Activated naive CD8-positive, alpha-beta T cell treated with anti-CD3 and anti-CD28 coated beads for 36 hours (primary cell): ENCODE measurements at places on chromosomes 13 and 19. TPM values are rescaled to one million over a fixed set of nuclear protein-coding genes. Genes with fewer than 3 reads are reported as not detected.

- H3K4me3 ChIP-seq, result no peak overlapping the region
- no peaks in the 10 kb centered on the region for H3K4me1 ChIP-seq
- no peak overlapping the region for H3K27ac ChIP-seq
- H3K36me3 ChIP-seq, result no peaks in the 10 kb centered on the region
Measured at GRCh38 chr13:107035186-107035585, 467.2 kb upstream of the ARGLU1 start.

SIGLEC5 gene
- total RNA-seq, result not detected

DNA sequence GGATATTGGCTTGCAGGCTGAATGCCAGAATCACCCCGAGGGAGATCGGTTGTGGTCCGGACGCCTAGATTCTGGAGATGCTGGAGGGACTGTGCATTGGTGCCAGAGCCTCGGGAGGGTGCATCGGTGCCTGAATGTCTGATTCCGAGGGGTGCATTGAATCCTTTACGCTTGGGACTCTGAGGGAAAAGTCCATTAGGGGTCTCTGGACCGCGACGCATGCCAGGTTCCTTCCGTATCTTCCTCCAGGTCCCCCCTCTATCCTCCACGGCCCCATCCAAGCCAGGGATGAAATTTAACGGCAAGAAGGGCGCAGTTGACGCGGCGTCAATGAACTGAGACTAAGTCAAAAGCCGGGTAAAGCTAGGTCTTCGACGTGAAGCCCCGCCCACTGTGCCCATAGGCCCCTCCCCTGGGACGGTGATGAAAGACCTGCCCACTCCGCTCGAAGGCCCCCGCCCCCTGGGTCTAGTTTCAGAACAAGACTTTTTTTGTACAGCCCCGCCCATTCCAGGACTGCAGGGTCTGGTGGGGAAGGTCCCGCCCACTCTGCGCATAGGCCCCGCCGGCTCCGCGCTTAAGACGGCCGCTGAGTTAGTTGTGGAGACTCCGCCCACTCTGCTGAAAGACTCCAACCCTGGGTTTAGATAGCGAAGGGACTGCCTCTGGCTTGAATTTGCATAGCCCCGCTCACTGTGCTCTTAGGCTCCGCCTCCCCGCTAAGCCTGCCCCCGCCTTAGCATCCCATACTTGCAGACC lies 737 bp downstream of the ZNF575 start:
- H3K27me3 ChIP-seq, result no peaks in the 10 kb centered on the region
- H3K27ac ChIP-seq, result peak overlapping the region; percentile 97
- peaks cover 13% of the 10 kb centered on the region for H3K36me3 ChIP-seq
- DNase-seq, result peak; percentile 97

GRCh38 chr19:45860359-45861259 lies 2.3 kb downstream of the SYMPK start:
- no peak for DNase-seq
- no peak overlapping the region for H3K4me3 ChIP-seq
- H3K27me3 ChIP-seq, result peaks cover 25% of the 10 kb centered on the region

DNA sequence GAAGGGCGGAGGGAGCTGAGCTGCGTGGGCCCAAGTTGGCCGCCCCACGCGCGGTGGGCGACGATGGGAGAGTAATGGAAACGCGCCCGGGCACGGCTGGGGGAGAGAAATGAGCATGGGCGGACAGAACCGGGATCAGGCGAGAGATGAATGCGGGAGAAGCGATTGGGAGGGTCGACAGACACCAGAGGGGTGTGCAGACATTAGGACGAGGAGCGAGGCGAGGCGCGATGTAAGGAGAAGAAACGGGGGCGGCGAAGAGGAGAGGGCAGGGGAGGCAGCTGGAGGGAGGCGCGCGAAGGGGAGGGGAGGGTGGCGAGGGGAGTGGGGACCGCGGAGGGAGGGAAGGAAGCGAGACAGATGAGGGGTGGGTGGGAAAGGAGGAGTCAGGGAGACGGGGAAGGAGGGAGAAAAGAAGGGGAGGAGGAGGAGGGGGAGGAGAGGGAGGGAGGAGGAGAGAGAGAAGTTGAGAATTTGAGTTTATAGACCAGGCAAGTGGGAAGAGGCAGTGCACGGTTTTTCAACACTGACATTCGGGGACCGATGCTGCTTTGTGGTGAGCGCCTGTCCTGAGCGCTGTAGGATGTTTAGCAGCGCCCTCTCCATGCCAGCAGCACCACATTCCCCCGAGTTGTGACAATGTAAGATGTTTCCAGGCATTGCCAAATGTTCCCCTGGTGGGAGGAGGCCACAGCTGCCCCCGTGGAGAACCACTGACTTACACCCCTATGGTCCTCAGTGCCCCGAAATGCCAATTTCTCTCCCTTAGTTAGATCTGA lies at the start of gene SHISA7:
TSS of gene SHISA7 (minus strand) at position 256 of the 779 bp plus-strand sequence. CDS start 437 bp downstream, outside the sequence.
- H3K4me1 ChIP-seq, result peaks cover 10% of the 10 kb centered on the region
- H3K4me3 ChIP-seq, result no peak within 1 kb of the TSS
- H3K36me3 ChIP-seq, result no peaks in the 10 kb centered on the region
- no peak for DNase-seq

DNA sequence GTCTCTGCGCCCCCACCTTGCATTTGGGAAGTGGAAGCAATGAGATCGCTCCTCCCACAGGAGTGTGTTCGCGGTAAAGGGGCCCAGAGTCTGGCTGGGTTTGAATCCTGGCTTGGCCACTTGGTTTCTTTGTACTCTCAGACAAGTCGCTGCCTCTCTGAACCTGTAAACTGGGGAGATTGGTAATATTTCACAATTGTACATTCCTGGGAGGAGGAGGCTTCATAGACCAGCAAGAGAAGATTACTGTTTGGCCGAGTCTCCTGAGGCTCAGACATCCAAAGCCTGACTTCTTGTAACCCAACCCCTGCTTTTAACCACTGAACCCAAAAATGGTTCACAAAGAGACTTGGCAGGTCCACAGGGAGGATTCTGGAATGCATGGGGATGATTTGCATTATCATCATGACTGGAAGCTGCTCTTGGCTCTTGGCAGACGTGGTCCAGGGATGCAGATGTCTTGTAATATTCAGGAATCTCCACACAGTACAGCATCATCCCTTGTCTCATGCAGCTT lies 13.6 kb upstream of the STRN4 start:
- no peak overlapping the region for H3K4me3 ChIP-seq
- DNase-seq, result no peak
- H3K27me3 ChIP-seq, result no peaks in the 10 kb centered on the region
- peaks cover 2% of the 10 kb centered on the region for H3K36me3 ChIP-seq
- peaks cover 4% of the 10 kb centered on the region for H3K4me1 ChIP-seq

KDM4B gene
- 31.3 TPM for total RNA-seq

DNA sequence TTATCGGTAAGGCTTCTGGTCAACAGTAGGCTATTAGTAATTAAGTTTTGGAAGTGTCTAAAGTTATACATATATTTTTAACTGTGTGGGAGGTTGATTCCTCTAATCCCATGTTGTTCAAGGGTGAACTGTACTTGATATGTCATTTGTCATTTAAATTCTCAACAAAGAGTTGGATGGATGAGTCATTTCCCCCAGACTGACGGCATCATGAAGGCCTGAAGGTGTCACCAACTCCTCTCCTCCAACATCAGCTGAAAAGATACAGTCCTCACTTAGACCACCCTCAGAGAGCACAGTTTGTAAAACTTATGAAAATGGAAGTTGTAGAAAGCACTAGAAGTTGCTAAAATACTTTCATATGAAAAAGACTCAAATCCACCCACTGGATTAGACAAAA lies 48.8 kb downstream of the DCLK1 start:
- no peak for DNase-seq
- no peaks in the 10 kb centered on the region for H3K27me3 ChIP-seq
- no peaks in the 10 kb centered on the region for H3K4me1 ChIP-seq
- H3K36me3 ChIP-seq, result no peaks in the 10 kb centered on the region

GRCh38 chr13:101654883-101655282 lies 202.4 kb downstream of the ITGBL1 start:
- peaks cover 2% of the 10 kb centered on the region for H3K4me1 ChIP-seq
- DNase-seq, result no peak
- H3K4me3 ChIP-seq, result no peak overlapping the region
- H3K27me3 ChIP-seq, result peaks cover 24% of the 10 kb centered on the region

DNA sequence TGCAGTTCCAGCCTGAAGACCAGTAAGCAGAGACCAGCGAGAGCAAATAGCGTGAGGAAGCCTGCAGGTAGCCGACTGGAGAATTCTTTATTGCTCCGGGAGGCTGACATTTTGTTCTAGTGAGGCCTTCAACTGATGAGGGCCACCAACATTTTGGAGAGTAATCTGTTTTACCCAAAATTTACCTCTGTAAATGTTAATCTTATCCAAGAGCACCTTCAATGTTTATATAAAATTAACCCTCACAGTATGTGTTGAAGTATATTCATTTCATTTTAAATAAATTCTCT lies 546.4 kb upstream of the SLITRK5 start:
- H3K4me3 ChIP-seq, result no peak overlapping the region
- H3K4me1 ChIP-seq, result no peaks in the 10 kb centered on the region
- H3K27me3 ChIP-seq, result no peaks in the 10 kb centered on the region
- DNase-seq, result no peak
- H3K36me3 ChIP-seq, result no peaks in the 10 kb centered on the region
- no peak overlapping the region for H3K27ac ChIP-seq

GPR42 gene
- 0.16 TPM for total RNA-seq

DNA sequence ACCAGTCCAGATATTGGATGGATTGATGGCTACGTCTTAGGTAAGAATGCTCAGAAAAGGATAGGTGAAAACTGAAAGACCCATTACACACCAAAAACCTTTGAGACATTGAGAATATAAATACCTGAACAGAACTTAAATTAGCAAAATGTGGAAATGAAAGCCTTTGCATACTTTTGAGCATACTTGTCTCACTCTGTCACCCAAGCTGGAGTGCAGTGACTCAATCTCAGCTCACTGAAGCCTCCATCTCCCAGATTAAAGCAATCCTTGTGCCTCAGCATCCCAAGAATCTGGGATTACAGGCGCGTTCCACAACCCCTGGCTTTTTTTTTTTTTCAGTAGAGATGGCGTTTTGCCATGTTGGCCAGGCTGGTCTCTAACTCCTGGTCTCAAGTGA lies 695.3 kb downstream of the DACH1 start:
- H3K27ac ChIP-seq, result no peak overlapping the region
- H3K27me3 ChIP-seq, result no peaks in the 10 kb centered on the region
- no peaks in the 10 kb centered on the region for H3K4me1 ChIP-seq
- no peak for DNase-seq
- H3K4me3 ChIP-seq, result no peak overlapping the region

DNA sequence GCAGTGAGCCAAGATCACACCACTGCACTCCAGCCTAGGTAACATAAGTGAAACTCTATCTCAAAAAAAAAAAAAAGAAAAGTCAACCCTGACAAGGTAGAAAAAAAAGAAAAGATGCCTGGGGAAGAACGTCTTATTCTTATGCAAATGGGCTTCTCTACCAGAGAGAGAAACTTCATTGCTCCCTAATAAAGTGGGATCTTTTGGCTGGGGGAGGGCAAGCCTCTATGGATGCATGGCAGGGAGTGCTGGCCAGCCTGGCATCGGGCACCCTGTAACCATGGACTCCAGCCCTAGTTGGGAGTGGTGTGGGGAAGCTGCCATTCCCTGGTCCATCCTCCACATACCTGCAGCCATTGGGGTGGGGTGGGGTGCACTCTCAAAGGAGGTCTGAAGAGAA lies 30.7 kb upstream of the ZNF728 start:
- no peaks in the 10 kb centered on the region for H3K4me1 ChIP-seq
- H3K36me3 ChIP-seq, result no peaks in the 10 kb centered on the region
- H3K27ac ChIP-seq, result no peak overlapping the region
- no peak overlapping the region for H3K4me3 ChIP-seq
- no peaks in the 10 kb centered on the region for H3K27me3 ChIP-seq

DNA sequence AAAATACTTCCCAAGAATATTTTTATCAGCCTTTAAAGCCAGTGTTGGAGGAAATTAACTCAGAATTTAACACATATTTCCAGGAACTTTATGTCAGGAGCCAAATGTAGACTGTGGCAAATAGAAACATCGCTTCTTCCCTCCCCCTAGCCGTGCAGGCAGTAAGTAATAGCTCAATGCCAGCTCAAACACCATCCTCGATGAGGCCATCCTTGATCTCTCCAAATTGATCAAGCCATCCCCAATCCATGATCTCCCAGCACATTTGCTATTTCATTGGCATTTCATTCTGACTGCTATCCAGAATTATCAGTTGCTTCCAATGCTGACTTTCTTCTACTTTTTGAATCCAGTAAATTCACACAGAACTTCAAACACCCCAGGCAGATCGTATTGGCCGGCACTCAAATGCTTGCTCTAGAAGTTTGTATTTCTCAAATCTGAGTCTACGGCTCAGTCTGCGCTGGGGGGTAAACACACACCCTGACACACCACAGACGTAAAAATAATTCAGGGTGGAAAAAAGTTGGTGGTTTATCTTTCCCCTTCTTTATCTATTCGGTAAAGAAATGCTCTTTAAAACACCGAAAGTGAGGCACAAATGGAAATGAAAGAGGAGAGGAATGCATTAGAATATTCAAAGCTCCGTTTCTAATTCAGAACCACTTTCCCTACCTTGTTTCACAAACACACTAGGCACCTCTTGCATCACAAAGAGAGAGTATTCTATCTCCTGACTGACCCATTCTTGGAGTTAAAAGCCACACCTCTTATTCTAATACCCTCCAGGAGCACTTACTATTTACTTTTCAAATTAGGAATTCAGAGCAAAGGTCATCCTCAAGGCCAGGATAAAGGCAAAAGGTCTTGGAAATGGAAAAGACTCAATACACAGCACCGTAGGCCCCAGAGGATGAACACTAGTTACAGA lies 991 bp downstream of the OBI1 start:
- H3K36me3 ChIP-seq, result peaks cover 25% of the 10 kb centered on the region
- H3K4me3 ChIP-seq, result peak overlapping the region; percentile 94
- DNase-seq, result no peak
- peak overlapping the region; percentile 96 for H3K27ac ChIP-seq
- H3K4me1 ChIP-seq, result peaks cover 38% of the 10 kb centered on the region
